Naive thymus-derived CD8-positive, alpha-beta T cell (primary cell): ENCODE measurements at places on chromosomes 7 and 10. TPM values are rescaled to one million over a fixed set of nuclear protein-coding genes. Genes with fewer than 3 reads are reported as not detected.

- H3K4me3 ChIP-seq = no peak overlapping the region
- peaks cover 16% of the 10 kb centered on the region for H3K36me3 ChIP-seq
- H3K27ac ChIP-seq = peak overlapping the region; percentile 58
- peaks cover 46% of the 10 kb centered on the region for H3K4me1 ChIP-seq
- DNase-seq = no peak
Measured at GRCh38 chr10:128058106-128058749, 68.0 kb downstream of the MKI67 start.

MYOF gene
- not detected for total RNA-seq

DNA sequence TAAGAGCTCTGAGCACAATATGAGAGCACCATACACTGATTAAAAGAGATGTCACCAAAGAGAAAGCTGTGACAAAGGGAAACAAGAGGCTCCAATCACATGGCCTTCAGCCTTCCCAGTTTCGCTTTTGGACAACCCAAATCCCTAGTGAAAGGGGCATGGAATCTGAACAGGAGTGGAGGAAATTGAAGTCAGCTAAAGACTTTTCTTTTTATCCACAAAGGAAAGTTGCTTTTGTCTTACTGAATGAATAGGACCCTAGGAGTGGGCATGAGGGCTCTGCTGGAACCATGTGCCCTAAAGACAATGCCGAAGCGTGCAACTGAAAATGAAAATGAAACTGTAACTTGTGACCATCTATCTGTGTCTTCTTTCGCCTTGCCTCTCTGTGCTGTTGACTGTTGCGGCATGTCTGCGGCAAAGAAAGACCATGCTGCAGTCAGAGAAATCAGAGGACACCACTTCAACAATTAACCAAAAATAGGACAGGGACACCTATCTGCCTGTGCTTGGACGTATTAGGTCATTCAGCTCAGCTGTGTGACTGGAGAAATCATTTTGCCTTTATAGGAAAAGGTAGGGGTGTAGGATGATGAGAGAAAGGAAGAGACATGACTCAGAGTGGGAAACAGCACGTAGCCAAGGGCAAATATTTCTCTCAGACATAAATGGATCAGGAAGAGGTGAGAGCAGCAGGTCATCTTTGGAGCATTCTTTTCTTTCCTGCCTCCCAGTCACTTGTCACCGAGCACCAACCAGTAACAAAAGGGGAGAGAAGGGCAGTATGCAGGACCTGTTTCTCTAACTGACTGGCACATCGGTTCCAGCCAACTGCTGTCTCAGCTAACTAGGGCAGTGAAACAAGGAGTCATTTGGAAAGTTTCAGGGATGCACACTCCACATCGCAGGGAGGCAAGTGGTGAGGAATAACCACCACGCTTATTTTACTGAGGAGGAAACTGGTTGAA lies 12.3 kb downstream of the CAV2 start:
- H3K36me3 ChIP-seq = no peaks in the 10 kb centered on the region
- H3K4me3 ChIP-seq = peak overlapping the region; percentile 63
- H3K4me1 ChIP-seq = peaks cover 17% of the 10 kb centered on the region
- H3K27me3 ChIP-seq = peaks cover 16% of the 10 kb centered on the region
- H3K27ac ChIP-seq = peak overlapping the region; percentile 52

CASD1 gene
- total RNA-seq = 36.0 TPM

DNA sequence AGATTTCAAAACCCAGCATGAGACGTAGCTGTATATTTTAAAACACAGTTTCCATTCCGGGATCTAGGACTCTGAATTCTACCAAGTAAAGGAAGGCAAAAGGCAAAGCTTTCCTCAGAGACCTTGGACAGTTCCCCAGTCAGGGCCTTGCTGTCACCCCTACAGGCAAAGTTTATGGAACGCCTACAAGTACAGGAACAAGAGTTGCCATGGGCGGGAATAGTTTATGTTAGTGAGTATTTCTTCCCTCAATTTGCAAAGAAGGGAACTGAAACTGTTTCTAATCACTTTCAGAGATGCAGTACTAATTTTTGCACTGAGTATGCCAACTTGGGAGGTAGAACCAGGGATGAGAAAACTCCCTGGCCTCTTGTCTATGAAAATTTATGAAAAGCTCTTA lies 68.2 kb upstream of the LRGUK start:
- no peak overlapping the region for H3K4me3 ChIP-seq
- H3K4me1 ChIP-seq = peaks cover 5% of the 10 kb centered on the region
- H3K27ac ChIP-seq = no peak overlapping the region
- no peaks in the 10 kb centered on the region for H3K27me3 ChIP-seq
- peaks cover 47% of the 10 kb centered on the region for H3K36me3 ChIP-seq

DNA sequence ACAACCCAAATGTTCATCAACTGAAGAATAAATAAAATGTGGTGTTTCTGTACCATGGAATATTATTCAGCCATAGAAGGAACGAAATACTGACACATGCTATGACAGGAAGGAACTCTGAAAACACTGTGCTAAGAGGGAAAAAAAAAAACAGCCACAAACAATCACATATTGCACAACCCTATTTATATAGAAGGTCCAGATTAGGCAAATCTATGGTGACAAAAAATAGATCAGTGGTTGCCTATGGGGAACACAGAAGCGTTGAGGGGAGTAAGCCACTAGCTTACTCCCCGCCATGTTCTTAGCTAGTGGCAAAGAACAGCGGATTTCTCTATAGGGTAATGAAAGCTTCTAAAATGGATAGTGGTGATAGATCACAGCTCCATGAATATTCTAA lies 198.4 kb downstream of the TPST1 start:
- no peaks in the 10 kb centered on the region for H3K27me3 ChIP-seq
- peaks cover 1% of the 10 kb centered on the region for H3K4me1 ChIP-seq
- no peak for DNase-seq
- H3K27ac ChIP-seq = no peak overlapping the region

HOXA9 gene
- total RNA-seq = not detected

ADGRA1 gene
- not detected for total RNA-seq

- peaks cover 27% of the 10 kb centered on the region for H3K36me3 ChIP-seq
- H3K4me1 ChIP-seq = peaks cover 41% of the 10 kb centered on the region
- DNase-seq = no peak
Measured at GRCh38 chr10:44956717-44957706, 2.6 kb upstream of the RASSF4 start.

OR2A42 gene
- total RNA-seq = 0.16 TPM

GRCh38 chr7:41816111-41816510 lies 113.2 kb upstream of the INHBA start:
- H3K4me1 ChIP-seq = peaks cover 2% of the 10 kb centered on the region
- H3K36me3 ChIP-seq = no peaks in the 10 kb centered on the region
- H3K27me3 ChIP-seq = no peaks in the 10 kb centered on the region
- H3K4me3 ChIP-seq = no peak overlapping the region

GRCh38 chr7:7808156-7808555 lies 89.7 kb upstream of the RPA3 start:
- H3K4me1 ChIP-seq = no peaks in the 10 kb centered on the region
- H3K36me3 ChIP-seq = peaks cover 13% of the 10 kb centered on the region

UPK3BL1 gene
- 72.8 TPM for total RNA-seq

DNA sequence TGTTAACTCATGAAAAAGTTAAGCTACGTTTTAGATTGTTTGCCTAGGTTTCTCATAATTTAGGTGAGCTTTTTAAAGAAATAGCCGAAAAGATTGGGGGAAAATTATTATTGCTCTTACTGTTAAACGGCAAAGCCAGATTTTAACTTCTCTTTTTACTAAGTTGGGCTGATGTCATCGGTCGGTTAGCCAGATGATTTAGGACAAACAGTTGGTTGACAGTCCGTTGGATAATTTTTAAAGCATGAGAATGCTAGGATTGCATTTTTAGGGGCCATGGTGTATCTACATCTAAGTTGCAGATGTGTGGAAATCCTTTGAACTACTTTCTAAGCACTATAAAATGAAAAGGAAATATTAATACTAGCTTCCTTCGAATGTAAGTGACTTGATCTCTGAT lies 280.9 kb upstream of the AKR1E2 start:
- no peak for DNase-seq
- no peaks in the 10 kb centered on the region for H3K4me1 ChIP-seq
- H3K27me3 ChIP-seq = peaks cover 12% of the 10 kb centered on the region
- no peak overlapping the region for H3K27ac ChIP-seq
- no peak overlapping the region for H3K4me3 ChIP-seq

- H3K27me3 ChIP-seq = no peaks in the 10 kb centered on the region
- no peak overlapping the region for H3K4me3 ChIP-seq
- peaks cover 24% of the 10 kb centered on the region for H3K36me3 ChIP-seq
- H3K27ac ChIP-seq = no peak overlapping the region
Measured at GRCh38 chr7:99666013-99666395, 13.8 kb downstream of the CYP3A5 start.

AEBP1 gene
- 37.1 TPM for total RNA-seq

AGR2 gene
- total RNA-seq = not detected
